Stimulated activated CD8-positive, alpha-beta memory T cell treated with anti-CD3 and anti-CD28 coated beads, Interleukin-7, amount 100 ng/mL, for 4 hours (primary cell): ENCODE measurements at places on chromosomes 12 and 14.

- DNase-seq, result no peak
These were observed 177.2 kb upstream of the RASSF8 start for GRCh38 chr12:25781232-25781631.

DNA sequence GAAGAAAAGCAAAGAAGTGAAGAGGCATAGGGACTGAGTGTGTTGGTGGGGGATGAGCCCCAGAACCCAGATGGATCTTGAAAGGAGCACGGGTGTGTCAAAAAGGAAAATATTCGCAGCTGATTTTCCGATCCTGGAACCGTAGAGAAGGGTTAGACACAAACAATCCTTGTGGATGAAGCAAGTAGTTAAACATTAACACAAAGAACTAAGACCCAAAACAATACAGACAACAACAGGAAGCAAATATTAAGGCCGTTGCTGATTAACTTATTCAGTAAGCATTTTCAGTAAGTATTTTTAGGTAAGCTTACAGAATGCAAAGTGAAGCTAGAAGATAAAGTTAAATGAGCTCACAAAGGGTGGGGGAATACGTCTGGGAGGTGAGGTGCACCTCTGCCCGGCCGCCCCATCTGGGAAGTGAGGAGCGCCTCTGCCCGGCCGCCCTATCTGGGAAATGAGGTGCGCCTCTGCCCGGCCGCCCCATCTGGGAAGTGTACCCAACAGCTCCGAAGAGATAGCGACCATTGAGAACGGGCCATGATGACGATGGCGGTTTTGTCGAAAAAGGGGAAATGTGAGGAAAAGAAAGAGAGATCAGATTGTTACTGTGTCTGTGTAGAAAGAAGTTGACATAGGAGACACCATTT, 62.8 kb upstream of the PRB2 start:
- DNase-seq, result no peak

DNA sequence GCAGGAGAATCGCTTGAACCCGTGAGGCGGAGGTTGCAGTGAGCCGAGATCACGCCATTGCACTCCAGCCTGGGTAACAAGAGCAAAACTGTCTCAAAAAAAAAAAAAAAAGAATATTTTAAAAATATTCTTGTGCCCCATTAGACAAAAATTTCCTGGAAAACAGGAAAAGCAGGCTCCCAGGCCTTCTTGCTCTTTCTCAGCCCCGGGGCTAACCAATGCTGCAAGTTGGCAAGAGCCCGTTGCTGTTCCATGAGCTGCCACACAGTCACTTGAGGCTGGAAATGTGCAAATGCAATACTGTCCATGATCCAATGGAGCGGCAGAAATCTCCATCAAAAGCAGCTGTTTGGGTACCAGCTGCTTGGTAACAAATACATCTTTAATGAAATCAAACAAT, 994.7 kb downstream of the VRK1 start:
- DNase-seq, result no peak

GRCh38 chr14:72303930-72304329, 371.7 kb downstream of the RGS6 start:
- no peak for DNase-seq

DNA sequence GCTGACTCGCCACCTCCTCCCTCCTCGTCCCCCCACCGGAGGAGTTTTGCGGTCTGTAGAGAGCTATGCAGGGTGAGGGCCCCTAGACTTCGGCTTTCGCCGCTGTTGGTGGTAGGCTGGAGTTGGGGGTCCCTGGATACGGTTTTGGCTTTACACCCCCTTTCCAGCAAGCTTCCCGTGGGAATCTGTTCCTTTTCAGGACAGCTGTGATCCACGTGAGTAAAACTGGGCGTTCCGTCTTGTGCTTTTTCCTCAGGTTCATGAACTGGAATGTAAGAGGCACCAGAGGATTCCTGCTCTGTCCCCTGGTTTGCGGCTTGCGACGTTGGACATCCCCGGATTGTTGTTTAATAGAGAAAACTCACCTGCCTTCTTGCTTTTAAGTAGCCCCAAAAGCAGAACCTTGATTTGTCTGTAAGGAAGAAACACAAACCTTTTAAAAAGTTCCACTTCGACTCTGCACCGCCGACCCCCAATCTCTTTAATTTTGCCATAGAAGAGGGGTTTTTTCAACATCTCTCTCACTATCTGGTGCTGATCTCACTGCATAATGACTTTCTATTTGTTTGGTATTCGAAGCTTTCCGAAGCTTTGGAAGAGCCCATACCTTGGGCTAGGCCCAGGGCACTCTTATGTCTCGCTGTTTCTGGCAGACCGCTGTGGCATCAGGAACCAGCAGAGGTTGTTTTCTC, 490 bp downstream of the PRORP start:
- DNase-seq, result no peak
